HTR-8/SVneo (cell line): ENCODE measurements at places on chromosomes 3 and 15.
A peak's percentile ranks its signal among the peaks of the same experiment; 100 is the strongest.

- DNase-seq = no peak
Measured at GRCh38 chr15:101810456-101810855, 1.5 kb upstream of the OR4F15 start.

- no peak for DNase-seq
Measured at GRCh38 chr3:50807266-50807665, 132.5 kb downstream of the DOCK3 start.

- no peak for DNase-seq
Measured at GRCh38 chr3:112644453-112644852, 3.5 kb upstream of the CCDC80 start.

DNA sequence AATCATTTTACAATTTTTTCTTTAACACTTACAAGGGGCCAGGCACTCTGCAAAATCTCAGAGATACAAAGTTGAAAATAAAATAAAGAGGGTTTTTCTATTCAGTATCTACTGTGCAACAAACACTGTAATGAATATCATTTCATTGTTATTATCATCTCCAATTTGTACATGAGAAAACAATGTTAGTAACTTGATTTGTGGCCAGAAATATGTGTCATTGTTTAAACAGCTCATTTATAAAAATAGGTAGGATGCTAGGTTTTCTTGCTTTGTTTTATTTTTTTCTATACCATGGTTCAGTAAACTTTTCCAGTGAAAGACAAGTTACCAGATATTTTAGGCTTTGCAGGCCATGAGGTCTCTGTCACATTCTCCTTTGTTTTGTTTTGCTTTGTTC is 318.1 kb upstream of the UBE2E2 start:
- no peak for DNase-seq

- no peak for DNase-seq
Measured at GRCh38 chr15:51312166-51313073, 26.0 kb downstream of the CYP19A1 start.

DNA sequence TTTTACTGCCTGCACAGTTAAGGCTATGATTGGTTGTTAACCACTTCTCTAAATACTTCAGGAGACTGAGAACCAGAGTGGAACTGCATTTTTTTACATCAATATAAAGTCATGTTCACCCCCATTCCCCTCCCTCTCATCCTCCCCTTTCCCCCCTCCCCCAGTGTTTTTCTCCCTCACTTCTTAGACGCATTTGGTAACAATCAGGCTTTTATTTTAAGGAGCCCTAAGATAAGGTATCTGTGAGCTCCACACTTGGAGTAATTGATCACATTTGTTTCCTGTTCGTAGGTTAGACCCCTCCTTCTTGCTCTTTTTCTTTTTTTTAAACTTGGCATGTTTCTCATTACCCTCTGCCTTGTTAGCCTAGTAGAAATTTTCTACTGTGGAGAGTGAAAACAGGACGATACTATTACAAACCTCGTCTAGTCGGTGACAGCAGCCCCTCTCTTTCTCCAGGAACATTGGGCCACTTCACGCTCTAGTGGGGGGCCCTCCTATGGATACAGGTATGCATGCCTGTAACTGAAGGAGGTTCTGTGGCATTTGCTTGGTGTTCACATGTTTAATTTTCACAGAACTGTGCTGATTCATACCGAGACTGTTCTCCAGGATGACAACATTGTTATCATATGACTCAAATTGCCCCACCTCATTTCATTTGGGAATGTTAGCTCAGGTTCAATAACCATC is 314.4 kb downstream of the MECOM start:
- no peak for DNase-seq

GRCh38 chr3:72042397-72043203 is 257.7 kb upstream of the PROK2 start:
- no peak for DNase-seq

- no peak for DNase-seq
Measured at GRCh38 chr15:91975241-91975978, 121.9 kb downstream of the SLCO3A1 start.

DNA sequence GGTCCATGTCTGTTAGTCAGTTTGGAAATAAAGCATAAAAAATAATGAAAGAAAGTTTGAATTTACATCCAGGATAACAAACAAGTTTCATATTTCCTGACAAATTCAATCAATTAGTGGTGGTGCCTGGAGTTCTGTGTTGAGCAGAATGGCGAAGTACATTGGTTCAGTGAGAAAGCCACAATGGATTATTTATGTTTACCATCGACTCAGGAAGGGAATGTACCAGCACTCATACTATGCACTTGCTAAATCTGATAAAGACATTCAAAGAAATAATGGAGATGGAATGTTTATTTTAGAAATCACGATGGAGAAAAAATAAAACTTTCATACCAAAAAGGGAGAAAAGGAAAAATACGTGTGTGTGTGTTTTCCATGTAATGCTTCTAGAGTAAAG is 45.3 kb upstream of the MME start:
- no peak for DNase-seq

DNA sequence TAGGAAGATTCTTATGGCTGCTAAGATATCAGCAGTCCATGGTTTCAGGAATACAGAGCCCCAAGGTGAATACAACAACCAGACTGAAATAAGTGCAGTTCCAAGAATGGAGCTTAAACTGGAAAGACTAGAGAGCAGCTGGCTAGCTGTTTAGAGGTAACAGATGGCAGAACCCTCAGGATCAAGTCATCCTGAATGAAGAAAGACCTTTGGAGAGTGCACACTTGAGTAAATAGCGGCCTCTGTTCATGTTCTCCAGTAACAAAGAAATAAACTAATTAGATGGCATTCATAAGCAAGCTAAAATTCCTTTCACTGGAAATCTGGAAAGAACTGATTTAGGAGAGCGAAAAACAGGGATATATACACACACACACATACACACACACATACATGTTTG is 968.4 kb downstream of the FHIT start:
- no peak for DNase-seq

DNA sequence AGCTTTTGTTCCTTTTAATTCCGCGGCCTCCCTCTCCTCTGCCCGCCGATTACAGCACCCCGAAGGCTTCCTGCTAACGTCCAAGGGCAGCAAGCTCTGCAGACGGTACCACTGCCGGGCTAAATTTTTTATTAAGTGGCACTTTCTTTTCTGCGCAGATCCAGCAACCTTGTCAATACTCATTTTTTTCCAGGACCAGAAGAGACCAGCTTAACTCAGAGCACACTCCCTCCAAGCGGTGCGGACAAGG is 542 bp upstream of the MEIS2 start:
- DNase-seq = no peak

- DNase-seq = no peak
Measured at GRCh38 chr3:128322030-128323022, 144.4 kb downstream of the DNAJB8 start.

GRCh38 chr3:154886437-154886836 is 193.7 kb upstream of the MME start:
- DNase-seq = peak; percentile 74

DNA sequence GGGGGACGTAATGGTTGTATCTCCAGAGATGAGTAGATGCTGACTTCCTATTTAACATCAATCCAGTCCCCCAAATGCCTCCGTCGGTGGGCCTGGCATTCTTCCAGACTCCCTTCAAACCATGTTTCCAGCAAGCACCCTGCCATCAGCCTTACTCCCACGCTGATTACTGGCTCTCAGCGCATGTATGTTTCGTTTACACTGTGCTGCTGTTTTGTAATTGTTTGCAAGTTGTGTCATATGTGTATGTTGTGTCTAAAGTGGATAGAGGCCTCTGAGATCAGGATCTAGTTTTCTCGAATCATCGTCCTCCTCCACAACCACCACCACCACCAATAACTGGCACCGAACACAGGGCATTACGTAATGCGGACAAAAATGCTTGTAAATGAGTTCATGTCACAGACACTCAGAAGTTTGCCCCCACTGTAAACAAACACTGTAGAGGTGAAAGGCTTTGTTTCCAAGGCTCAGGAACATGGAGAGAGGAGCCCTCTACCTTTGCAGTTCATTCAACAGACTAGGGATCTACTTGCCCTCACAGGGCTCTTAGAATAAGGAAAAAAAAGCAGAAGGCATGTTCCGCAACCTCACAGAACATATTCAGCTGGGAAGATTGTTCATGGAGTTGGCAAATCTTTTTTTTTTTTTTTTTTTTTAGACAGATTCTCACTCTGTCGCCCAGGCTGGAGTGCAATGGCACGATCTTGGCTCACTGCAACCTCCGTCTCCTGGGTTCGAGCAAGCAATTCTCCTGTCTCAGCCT is 46.1 kb upstream of the SEMA4B start:
- DNase-seq = peak; percentile 49

DNA sequence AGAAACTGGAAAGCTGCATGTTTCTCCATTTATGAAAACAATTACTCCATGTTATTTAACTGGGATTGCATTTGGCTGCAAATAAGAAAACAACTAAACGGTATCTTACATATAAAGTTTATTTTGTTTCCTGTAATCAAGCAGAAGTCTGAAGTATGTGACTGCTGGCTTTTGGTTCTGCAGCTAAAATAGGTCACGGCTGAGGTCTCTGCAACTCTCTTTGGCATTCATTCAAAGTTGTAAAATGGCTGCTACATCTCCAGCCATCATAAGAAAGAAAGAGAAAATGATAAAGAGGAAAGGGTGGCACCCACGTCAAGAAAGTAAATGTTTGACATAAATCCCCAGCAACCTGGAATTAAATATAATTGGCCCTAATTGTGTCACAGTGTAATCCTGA is 406.1 kb downstream of the TBC1D5 start:
- no peak for DNase-seq

- no peak for DNase-seq
Measured at GRCh38 chr3:19645093-19645492, 288.9 kb downstream of the EFHB start.

GRCh38 chr15:80214910-80215309 is 37.1 kb downstream of the CTXND1 start:
- no peak for DNase-seq

DNA sequence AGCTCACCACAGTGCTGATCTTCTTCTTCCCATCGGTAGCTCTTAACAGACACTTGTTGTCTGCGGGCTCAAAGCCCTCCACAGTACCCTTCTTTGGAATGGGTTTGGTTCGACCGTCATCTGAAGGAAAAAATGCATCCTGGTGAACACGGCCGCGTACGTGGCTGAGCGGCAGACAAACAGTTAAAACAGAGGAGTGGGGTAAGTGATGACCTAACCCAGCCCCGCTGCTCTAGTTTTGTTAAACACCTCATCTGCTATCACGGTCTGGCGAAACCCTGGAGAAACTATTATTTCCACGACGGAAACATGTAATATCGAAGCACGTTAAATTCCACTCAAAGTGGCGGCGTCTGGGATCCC is 725 bp downstream of the SRP14 start:
- DNase-seq = no peak

DNA sequence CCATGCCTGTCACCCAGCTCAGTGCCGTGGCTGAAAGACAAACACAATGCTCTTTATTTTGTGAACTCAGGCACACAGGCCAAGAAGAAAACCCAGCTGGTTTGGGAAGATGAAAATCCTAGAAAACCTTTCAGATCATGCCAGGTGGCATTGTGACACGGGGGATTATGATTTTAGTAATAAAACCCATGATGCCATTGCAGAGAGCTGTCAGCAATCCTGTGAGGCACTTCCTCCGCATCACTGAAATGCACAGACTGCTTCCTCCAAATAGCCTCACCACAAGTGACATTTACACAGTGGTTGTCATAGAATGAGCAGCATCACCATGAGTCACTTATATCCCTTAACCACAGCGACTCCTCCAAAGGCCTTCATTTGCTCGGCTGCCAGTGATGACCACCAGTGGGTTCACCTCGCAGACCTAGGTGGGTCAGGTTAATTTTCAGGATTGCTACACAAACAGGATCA is 22.7 kb downstream of the ABHD6 start:
- DNase-seq = peak; percentile 68

GRCh38 chr3:84128024-84128423 is 830.8 kb upstream of the CADM2 start:
- DNase-seq = no peak

DNA sequence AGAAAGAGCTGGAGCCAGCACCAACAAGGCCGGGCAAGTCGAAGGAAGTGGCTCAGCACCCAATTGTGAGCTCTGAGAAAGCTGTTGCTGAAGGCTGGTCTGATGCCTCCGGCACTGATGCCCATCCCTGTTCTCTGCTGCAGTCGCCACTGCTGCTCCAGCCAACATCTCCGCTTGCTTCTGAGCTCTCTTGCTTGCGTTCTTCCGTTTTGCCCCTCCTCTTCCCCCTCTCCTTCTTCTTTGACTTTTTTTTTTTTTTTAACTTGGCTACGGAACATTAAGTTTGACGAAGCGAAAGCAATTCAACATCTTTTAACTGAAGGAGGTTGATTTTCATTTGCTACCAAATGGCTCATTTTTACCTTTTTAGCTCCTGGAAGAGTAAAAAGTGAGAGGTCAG is 442.9 kb downstream of the MCTP2 start:
- no peak for DNase-seq

DNA sequence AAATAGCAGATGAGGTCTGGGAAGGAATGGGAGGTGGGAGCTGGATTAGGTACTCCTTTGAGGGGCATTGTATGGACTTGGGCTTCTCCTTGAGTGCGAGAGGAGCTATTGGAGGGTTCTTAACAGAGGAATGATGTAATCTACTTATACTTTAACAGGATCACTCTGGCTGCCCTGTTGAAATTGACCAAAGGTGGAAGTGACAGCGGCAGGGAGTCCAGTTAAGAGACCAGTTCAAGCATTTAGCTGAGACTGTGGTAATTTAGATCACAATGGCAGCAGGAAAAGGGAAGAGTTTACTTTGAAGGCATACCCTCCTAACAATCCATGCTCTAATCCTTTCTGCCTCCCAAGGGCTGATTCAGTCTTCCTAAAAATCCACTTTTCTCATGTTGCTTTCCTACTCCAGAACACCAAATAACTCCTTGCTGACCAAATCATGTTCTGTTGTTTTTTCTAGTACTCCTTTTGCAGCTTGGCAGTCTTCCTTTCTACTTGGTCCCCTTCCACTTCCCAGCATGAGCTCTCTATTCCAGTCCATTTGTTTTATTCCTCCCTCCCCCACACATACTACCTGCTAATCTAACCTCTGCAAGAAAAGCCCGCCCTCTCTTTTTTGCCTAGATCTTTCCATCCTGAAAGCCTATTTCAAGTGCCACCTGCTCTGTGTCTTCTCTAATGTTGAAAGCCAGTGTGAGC is 139.4 kb downstream of the NECTIN3 start:
- DNase-seq = no peak

- DNase-seq = peak; percentile 92
Measured at GRCh38 chr15:74613953-74614743, 1.5 kb upstream of the CLK3 start.

DNA sequence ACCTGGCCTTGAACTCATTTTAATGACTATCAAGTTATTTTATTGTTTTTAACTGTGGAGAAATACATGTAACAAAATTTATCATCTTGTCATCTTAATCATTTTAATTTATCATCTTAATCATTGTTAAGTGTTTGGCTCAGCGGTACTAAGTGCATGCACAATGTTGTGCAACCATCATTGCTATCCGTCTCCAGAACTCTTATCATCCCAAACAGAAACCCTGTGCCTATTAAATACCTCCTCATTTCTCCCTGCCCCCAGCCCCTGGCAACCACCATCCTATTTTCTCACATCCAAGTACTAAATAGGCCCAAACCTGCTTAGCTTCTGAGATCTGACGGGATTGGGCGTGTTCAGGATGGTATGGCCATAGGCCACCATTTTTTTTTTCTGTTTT is 51.5 kb upstream of the UBP1 start:
- no peak for DNase-seq

- DNase-seq = no peak
Measured at GRCh38 chr3:31210068-31210645, 315.7 kb upstream of the GADL1 start.

GRCh38 chr3:99579965-99580364 is 58.4 kb upstream of the COL8A1 start:
- no peak for DNase-seq
